Memory B cell (primary cell): ENCODE measurements at places on chromosomes 3 and 15.

DNA sequence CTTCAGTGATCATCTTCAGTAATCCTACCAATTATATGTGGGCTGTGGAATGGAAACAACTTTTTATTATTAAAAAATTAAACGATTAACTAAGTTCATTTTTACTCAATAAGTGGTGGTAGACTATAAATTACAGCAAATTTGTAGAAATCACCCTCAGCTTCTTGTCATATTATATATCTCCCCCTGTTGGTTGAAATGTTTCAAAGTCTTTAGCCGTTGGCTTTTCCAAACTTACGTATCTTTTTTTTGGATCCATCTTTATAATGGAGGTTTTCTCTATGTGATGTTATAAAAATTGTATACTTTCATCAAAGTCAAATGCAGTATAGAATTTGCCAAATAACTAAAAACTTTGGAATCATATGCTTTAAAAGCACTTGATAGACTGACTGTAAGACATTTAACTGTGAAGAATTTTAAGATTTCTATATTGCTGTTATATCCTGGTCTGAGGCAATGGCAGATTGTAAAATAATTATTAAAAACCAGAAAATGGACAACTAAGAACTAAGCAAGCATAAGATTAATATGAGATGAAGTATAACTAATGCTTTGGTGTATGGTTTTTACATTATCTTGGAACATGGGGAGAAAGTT lies 44.7 kb downstream of the ATP11B start:
- DNase-seq: no peak

DNA sequence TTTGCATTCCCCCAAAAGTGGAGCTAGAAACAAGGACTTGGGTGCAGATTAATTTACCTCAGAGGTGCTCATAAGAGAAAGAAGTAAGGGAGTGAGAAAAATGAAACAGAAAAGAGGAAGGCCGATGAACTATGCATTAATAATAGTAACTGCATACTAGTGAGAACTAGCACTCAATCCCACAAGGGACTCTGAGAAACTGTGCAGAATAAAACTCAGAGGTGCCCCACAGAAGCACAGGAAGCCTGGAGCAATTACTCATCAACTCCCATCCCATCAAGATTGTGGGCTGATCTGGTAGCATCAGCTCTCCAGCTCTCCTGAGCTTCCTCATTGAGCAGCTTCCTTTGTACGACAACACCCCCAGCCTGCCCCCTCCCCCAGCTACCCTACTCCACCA lies 50.8 kb downstream of the CLDN18 start:
- no peak for DNase-seq

GRCh38 chr3:18527691-18528090 lies 102.6 kb upstream of the SATB1 start:
- DNase-seq: no peak

- no peak for DNase-seq
Measured at GRCh38 chr3:56467801-56468183, 475 bp downstream of the ERC2 start.

GRCh38 chr3:138114431-138114918 lies 933 bp downstream of the DZIP1L start:
- no peak for DNase-seq

- DNase-seq: no peak
Measured at GRCh38 chr15:78306176-78306774, 6.9 kb upstream of the SKIC8 start.

DNA sequence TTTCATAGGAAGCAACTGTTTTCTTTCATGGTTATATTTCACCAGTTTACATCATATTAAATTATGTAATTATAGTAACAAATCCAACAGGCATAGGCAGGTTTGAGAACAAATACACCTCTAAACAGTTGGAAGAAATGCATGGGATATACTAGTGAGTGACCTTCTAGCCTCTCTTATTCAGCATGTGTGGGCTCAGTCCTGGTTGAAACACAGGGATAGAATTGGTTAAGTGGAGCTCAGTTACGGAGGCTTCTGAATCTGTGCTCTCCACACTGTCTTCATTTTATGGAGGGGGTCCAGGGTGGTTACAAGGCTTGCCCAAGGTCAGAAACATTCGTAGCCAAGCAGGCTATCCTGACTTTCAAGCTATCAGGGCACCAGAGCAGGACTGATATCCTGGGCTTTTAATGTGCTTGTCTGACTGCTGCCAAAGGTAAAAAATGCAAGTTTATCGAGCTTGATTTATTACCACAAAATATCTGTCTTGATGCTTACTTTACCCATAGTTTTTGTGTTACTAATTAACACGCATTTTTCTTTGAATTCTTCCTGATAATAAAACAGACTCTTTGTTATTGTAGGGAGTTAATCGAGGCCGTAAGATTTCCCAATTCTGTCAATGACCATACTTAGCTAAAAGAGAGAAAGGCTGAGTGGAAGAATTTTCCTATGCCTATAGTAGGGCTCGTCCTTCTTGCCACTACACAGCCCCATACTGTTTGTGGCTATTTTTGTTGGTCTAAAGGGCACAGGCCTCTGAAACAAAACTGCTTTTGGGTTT lies 89.6 kb downstream of the FILIP1L start:
- DNase-seq: no peak

DNA sequence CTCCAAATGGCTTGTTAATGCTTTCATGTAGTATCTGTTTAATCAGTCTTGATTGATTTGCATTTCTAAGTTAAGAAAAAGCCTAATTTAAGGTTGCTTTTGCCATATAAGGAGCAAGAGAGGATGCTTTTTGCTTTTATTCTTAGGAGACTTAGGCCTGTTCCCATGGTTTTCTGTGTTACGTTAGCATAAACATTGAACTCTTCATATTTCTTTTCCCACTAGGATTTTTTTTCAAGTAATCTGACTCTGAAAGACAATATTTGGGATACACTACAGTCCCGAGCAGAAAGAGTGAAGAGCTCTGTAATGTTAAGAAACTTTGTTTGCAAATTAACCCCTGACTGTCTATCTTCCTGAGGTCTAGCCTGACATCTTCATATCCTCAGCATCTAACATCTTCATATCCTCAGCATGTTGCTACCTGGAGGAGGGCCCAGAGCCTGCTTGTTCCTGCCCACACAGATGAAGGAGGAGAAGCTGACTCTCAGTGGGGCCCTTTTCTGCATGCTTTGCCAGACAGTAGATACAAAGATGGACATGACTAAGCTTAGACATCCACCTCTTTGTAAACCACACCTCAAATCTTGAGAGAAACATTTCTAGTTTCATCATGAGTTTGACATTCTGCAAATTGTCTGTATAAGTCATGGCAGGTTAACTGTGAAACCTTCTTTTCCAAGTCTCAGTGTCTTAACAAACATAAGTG lies 86.2 kb upstream of the COL6A5 start:
- DNase-seq: no peak

- no peak for DNase-seq
Measured at GRCh38 chr3:64798316-64798715, 110.5 kb upstream of the ADAMTS9 start.

- no peak for DNase-seq
Measured at GRCh38 chr15:51132384-51133139, 37.9 kb upstream of the TNFAIP8L3 start.

- no peak for DNase-seq
Measured at GRCh38 chr15:42172475-42172874, 16.0 kb upstream of the PLA2G4F start.

DNA sequence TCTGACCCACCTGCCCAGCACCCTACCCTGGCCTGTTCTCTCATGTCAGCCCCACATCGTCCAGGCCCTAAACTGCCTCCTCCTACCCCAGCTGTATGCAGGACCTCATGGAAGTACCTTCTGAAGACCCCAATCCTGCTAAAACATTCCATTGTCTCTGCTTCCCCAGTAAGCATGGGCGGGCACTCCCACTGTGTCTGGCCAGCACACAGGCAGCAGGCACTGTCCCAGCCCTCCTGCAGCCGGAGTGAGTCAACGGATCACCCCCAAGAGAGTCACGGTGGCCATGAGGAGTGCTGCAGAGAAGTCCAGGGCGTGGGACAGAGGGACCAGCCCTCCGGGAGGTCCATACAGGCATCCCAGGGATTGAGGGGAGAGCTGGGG lies 36.4 kb upstream of the SLCO2A1 start:
- DNase-seq: no peak

- DNase-seq: no peak
Measured at GRCh38 chr15:99582508-99582960, 16.8 kb downstream of the MEF2A start.

GRCh38 chr15:55290528-55291057 lies 980 bp upstream of the RAB27A start:
- peak; percentile 79 for DNase-seq

- DNase-seq: no peak
Measured at GRCh38 chr15:63019511-63020109, 22.9 kb upstream of the TPM1 start.

DNA sequence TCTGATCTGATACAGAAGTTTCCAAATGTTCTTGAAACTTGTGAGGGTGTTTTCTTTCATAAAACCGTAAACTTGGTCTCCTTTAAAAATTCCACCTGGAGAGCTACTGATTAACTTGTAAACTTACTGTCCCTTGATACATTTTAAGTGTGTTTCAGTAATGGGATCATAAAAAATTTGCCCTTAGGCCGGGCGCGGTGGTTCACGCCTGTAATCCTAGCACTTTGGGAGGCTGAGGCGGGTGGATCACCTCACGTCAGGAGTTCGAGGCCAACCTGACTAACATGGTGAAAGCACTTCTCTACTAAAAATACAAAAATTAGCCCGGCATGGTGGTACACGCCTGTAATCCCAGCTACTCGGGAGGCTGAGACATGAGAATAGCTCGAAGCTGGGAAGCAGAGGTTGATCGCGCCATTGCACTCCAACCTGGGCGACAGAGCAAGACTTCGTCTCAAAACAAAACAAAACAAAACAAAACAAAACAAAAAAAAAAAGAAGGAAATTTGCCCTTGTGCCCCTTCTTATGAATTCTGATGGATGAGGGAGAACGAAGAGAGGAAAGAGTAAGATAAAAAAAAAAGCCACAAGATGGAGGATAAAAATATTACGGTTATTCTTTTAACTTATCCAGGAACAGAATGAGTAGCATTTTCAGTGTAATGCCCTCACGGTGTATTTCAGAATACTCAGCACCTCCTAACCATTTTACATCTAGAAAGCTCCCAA lies 32.1 kb upstream of the AP4E1 start:
- DNase-seq: no peak

DNA sequence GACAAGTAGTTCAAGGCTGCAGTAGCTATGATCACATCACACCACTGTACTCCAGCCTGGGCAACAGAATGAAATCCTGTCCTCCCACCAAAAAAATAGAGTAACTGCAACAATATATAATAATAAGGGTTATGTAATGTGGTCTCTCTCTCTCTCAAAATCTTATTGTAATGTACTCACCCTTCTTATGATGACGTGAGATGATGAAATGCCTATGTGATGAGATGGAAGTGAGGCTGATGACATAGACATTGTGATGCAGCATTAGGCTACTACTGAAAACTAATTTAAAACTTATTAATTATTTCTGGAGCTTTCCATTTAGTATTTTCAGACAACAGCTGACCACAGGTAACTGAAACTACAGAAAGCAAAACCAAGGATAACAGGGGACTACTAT lies 27.4 kb downstream of the TASOR start:
- DNase-seq: no peak

GRCh38 chr3:65030847-65031463 lies 343.2 kb upstream of the ADAMTS9 start:
- no peak for DNase-seq

DNA sequence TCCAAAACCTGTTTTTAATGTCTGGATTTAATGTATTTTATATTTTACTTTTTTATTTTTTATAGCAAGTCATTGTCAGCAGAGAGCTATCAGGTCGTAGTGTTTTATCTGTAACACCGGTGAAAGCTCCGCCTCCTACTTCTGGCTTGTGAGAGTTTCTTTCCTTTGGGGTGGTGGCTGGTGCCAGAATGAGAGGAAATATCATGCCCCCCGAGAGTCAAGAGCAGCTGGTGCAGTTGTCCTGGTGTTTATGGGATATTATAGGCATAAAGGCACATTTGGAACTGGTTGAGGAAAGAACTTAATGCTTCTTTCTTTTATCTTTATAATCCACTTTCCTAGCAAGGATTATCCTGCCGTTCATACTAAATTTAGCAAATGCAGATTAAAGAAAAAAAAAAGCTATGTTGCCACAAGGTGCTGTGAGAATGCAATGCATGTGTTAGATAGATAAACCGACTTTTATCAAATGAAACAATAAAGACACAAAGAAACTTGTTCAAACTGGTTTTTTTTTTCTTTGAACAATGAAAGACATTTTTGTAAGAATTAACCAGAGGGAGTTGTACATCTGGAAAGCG lies 260.1 kb upstream of the PLSCR5 start:
- no peak for DNase-seq

DNA sequence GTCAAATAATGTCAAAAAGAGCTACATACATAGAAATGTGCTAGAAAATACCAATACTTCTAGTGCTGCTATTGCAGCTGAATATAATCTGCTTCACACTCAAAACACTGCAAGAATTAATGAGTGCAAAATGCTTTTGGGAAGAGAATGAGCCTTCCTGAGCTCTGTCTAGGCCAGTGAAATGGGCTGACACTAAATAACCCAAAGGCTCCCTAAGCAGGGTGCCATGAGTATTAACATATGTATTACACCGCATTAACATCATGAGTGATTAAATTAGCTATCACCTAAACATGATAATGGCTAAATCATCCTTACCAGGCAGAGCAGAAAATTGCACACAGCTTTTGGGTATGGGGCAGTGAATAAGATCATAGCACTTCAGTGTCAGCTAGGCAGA lies 806.3 kb upstream of the NECTIN3 start:
- DNase-seq: no peak
